ENCODE measurements at places on chromosomes 16 and 17.

DNA sequence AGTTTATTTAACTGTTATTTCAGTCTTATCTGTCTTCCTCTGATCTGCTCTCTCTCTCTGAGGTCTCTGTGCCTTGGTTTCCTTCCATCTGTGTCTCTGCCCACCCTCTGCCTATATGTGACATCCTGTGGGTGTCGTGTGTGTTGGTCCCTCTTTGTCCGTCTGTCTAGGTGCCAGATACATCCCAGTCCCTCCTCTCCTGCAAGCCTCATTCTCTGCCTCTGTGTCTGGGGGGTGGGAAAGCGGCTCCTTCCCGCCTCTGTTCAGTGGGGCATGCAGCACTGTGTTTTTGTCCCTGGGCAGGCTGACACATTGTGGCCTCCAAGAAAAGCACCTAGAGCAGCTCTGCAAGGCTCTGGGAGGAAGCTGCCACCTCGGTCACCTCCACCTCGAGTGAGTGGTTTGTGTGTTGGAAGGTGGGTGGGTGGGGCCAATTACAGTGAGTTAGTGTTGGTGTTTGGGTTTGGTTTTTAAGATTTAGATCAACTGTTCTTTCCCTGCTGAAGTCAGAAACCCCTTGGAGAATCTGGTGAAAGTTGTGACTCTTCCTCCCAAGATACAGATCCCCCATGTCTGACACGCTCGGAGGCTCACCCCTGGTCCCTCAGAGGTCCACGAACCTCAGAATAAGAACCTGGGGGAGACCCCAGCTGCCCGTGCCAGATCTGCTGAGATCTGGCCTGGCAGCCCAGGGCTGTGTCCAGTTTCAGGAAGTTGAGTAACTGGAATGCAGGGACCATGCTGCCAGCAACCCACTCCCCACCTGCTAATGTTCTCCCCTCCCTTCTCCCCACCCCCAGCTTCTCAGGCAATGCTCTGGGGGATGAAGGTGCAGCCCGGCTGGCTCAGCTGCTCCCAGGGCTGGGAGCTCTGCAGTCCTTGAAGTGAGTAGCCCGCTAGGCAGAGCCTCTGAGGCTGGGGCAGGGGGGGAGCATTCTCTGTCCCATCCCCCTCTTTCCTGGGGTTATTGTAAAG is 50.9 kb upstream of the CPNE2 start:
- no peak for DNase-seq

DNA sequence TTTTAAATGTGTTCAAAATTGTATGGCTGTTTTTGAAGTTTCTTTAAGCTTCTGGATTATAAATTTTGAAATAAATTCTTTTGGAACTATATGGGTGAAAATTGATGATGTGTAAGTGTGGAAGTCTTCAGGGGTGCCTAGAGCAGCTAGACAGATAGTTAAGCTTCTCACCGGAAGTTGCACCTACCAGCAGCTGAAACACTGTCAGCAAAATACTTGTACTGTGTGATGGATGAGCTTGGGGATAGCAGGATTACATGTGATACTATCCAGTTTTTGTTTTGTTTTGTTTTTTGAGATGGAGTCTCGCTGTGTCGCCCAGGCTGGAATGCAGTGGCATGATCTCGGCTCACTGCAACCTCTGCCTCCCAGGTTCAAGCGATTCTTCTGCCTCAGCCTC is 19.7 kb downstream of the RBL2 start:
- DNase-seq: no peak

- DNase-seq: no peak
Observed at GRCh38 chr17:45813048-45813725, 29.1 kb downstream of the CRHR1 start.

DNA sequence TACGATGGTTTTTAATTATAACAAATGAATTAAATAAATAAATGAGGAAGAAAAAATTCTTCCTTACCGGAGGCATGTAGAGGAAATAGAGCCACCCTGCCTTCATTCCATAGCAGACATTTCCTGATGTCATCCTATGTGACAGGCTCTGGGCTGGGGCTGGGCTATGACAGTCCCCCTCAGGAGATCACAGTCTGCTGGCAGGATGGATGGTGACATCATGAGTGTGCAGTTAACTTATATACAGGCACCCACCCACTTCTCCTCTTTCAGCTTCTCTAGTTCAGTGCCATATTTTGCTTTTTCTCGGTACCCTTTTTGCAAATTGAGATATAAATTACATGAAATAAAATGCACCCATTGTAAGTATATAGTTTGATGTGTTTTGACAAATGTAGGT is 6.4 kb upstream of the CMTM3 start:
- DNase-seq: no peak

GRCh38 chr16:56716761-56717160 is 13.2 kb upstream of the NUP93 start:
- no peak for DNase-seq

DNA sequence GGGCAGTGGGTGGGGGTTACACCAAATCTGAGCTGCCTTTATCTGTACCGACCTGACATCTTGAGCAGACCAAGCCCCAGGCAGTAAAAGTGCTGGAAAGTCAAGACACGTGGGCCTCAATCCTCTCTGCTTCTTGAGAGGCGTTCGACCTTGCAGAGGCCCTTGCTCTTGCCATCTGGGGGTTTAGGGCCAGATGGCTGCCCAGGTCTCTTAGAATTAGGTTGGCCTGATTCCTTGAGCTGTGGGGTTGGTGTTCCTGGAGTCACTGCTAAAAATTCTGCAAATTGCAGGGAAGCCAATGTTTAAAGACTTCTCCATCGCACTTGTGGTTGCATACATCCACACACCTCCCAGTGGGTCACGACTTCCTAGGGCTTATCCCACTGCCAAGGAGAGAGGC is 238.2 kb upstream of the ASIC2 start:
- no peak for DNase-seq

DNA sequence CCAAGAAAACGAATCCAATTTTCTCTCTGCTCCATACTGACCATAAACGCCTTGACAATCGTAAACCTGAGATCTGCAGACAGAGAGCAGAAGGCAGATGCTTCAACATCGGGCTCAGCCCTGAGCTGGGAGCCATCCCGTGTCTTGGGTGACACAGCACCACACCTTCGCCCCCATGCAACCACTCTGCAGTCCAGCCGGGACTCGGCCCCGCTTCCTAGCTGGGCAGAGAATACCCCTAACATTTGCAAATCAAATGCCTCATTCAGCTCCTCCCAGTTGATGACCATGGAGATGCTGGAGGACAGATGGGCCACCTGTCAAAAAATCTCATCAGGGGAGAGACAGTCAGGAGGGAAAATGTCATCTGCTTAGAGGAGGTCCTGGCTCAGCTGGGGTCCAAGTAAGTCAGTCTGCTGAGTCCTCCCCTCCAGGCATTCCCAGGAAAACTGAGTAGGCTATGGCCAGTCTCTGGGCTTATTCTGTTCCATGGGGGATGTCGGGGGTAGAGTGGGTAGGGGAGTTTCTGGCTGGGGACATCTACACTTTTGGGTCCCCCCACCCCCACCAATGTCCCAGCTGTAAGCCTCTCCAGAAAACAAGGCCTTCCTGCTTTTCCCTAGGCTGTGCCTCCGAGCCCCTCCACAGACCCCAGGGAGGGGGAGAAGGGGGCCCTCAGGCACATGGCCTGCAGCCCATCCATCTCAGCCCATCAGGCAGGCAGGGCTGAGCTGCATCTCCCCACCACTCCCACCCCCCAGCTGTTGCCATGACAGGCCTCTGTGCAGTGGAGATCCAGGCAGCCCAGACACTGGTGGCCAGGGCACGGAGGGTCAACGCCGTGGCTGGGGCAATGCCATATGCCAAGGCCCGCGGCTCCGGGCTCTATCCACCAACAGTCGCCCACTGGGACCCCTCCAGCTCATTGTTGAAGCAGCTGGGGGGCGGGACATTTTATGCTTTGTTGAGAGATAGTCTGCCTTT is 158.6 kb downstream of the AXIN2 start:
- no peak for DNase-seq

GRCh38 chr16:83517398-83517797 is 290.4 kb upstream of the HSBP1 start:
- DNase-seq: no peak

DNA sequence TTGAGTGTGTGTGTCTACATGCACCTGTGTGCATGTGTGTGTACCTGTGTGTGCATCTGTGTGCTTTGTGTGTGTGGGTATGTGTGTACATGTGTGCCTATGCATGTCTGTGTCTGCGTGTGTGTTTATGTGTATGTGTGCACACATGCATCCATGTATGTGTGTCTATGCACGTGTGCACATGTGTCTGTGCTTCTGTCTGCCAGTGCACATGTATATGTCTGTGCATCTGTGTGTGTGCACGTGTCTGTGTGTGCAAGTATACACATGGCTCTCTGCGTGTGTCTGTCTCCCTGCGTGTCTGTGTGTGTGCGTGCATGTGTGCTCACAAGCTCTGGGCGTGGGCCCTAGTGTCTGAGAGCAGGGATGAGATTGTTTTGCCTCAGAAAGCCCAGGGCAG is 85.3 kb upstream of the SEC14L1 start:
- no peak for DNase-seq

GRCh38 chr17:18260332-18261145 is at the start of gene MIEF2:
Gene MIEF2 (plus strand): TSS chr17:18260662. CDS start chr17:18262721, 2,059 bp downstream.
- DNase-seq: no peak

Data from NCI-H1417 treated with DMSO at 0.1 percent for 48 hours (cell line).